T follicular helper cell (primary cell): ENCODE measurements at places on chromosomes 3 and 15.

DNA sequence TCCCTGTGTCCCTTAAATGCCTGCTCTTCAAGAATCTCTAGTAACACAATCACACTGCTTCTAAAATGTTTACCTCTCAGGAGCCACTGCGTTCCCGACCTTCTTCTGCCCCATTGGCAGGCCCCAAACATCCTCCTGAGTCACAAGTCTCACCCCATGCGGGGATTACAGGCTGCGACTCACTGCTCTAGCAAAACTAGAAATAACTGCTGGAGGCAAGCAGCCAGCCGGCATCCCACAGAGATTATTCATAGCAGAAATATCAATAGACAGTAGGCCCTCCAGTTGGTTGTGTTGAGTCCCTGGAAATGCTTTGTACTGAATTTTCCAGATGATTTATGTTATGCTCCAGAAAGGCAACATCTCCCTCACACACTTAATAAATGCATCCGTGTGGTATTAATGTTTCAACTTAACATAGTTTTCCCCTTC, 64.8 kb downstream of the RFTN1 start:
- DNase-seq, result no peak

DNA sequence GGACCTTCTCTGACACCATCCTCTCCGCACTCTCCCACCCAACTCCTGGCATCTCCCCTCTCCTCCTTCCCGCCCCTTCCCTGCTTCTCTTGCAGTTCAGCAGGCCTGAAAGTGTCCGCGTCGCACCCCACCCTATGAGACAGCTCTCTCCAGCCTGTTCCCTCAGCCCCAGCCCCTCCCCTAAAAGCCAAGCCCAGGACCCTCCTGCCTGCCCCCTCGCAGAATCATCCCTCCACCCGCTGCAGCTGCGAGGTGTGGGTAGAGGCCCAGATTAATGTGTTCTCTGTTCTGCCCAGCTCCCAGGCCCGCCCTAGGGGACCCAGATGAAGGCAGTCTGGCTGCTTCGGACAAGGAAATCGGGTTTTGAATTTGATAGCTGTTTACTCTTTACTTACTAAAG, 410 bp downstream of the PRR23E start:
- no peak for DNase-seq

- DNase-seq, result no peak
These were observed 11.4 kb downstream of the ZFAND6 start for GRCh38 chr15:80070840-80071239.

DNA sequence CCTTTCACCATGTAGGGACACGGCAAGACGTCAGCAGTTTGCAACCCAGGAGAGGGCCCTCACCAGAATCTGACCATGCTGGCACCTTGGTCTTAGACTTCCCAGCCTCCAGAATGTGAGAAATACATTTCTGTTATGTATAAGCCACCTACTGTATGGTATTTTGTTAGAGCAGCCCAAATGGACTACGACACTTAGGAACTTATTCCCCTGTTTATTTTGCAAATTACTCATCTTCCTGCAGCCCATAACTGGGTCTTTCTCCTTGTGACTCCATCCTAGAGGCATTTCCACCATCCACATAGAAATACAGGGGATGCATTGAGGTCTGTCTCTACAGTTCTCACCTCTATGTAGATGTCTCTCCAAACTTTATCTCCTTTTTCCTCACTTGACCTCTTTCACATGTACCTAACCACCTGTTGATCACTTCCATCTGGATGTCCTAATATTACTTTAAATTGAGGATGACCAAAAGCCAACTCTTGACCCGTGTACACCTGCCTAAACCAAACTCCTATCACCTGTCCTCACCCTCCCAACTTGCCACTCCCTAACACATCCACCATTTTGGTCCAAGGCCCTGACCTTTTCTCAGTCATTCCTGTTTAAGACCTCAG, 406.0 kb upstream of the WNT5A start:
- no peak for DNase-seq

GRCh38 chr3:112781599-112781998, 65.1 kb downstream of the CD200R1L start:
- DNase-seq, result no peak

GRCh38 chr3:150216041-150216811, 191.9 kb upstream of the TSC22D2 start:
- no peak for DNase-seq

GRCh38 chr15:88932271-88932874, 19.2 kb upstream of the MFGE8 start:
- no peak for DNase-seq

DNA sequence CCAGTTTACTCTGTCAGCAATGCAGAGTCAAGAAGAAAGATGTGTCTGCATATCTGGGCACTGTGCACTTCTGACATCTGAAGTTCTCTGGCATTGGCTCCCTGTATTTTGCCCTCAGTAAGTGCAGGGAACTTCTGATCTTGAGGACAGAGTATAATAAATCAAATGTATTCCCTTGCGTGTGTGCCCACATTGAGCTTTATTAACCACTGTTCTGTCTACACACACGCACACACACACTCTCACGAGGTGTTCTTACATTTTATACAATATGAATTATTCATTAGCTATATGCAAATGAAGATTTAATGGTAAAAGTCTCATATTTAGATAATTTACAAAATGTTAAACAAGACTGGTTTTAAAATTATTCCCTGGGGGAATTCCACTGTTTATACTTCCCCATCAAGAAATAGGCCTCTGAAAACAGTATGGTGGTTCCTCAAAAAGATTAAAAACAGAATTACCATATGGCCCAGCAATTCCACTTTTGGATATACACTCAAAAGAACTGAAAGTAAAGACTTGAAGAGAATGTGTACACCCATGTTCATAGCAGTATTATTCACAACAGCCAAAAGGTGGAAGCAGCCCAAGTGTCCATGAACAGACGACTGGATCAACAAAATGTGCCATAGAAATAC, 24.6 kb upstream of the ANPEP start:
- no peak for DNase-seq
